ENCODE measurements at places on chromosomes 11 and 22.

DNA sequence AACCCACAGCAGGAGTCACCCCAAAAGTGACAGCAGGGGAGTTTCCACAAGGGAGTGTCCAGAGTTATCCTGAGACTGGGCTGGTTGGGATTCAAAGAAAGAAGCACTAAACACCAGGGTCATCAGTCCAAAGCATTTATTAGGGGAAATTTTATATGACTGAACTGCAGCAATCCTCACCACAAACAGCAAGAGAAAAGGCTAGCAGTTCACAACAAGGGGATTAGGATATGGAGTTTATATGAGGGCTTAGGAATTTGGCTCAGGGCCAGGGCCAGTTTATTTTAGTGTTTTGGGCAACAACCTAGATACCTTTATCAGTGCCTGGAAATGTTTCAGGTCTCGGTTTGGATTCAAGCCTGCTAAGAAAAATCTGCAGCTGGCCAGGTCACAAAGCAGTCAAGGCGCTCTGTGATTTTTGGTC, 4.6 kb upstream of the TMEM126A start:
- no peak for DNase-seq

DNA sequence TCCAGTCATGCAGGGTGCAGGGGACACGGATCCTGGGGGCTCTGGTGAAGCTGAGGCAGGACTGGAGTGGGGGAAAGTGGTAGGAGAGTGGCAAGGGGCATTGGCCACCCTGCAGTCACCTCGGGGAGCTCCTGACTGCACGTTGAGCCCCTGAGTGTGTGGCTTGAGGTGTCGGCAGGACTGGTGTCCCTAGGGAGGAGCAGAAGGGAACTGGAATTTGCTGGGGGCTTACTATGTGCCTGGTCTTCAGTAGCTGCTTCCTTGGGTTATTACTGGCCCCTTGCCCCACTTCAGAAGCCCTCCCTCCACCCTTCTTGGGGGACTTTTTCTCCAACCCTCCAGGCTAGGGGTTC, 31.5 kb downstream of the IFT27 start:
- no peak for DNase-seq

- no peak for DNase-seq
These were observed 5.8 kb upstream of the OR5B2 start for GRCh38 chr11:58433638-58434203.

- DNase-seq: no peak
These were observed 5.9 kb downstream of the YWHAH start for GRCh38 chr22:31950226-31950625.

DNA sequence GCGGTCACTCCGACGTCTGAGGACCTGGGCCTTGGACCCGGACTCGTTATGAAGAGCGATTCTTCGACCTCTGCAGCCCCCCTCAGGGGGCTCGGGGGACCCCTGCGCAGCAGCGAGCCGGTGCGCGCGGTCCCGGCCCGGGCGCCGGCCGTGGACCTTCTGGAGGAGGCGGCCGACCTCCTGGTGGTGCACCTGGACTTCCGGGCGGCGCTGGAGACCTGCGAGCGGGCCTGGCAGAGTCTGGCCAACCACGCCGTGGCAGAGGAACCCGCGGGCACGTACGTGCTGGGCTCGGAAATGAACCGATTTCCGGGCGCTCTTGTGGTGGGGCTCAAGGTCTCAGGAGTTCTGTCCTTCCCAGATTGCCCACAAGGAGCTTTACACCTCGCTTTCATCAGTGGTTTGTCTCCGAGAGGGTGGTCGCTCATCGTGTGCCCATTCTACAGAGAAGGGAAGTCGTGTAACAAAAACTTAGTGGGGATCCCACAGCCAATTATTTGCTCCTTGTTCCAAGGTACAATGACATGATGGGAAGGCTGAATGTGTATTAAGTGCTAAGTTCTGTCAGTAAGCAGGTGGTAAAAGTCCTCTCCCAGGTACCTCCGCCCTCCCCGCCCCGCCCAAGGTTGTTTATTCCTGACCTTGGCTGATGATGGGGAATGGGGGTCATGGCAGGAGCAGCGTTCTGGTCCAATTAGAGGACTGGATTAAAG, 695 bp downstream of the PEX26 start:
- DNase-seq: peak; percentile 16

DNA sequence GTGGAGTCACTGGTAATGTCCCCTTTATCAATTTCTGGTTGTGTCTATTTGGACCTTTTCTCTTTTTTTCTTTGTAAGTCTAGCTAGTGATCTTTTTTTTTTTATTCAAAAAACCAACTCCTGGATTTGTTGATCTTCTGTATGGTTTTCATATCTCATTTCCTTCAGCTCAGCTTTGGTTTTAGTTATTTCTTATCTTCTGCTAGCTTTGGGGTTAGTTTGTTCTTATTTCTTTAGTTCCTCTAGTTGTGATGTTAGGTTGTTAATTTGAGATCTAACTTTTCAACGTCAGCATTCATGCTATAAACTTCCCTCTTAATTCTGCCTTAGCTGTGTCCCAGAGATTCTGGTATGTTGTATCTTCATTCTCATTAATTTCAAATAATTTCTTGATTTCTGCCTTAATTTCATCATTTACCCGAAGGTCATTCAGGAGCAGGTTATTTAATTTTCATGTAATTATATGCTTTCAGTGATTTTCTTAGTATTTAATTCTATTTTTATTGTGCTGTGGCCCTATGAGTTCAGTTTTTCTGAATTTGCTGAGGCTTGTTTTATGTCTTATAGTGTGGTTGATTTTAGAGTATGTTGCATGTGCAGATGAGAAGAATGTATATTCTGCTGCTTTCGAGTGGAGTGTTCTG, 29.0 kb downstream of the PI4KA start:
- DNase-seq: no peak

- DNase-seq: no peak
These were observed 9.6 kb upstream of the EMID1 start for GRCh38 chr22:29195964-29196666.

GRCh38 chr22:30869667-30870395, 98.7 kb downstream of the MORC2 start:
- no peak for DNase-seq

DNA sequence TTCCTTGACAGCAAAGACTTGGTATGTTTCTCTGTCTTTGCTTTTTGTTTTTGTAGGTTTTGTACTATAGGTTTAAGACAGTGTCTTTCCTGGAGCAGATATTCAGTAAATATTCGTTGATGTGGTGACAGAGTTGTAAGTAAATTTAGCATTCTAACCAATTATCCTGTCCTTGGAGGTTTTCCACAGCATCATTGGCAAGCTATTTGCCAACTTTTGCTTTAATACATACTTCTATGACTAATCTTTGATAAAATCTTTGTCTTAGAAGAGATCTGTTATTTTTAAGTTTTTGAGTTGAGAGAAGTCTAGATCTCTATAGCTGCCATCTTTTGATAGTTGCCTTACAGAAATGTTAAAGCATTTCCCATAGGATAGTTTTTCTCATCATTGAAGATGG, 3.8 kb downstream of the USP47 start:
- no peak for DNase-seq

- DNase-seq: no peak
These were observed 850.3 kb downstream of the OPCML start for GRCh38 chr11:132681971-132682370.

DNA sequence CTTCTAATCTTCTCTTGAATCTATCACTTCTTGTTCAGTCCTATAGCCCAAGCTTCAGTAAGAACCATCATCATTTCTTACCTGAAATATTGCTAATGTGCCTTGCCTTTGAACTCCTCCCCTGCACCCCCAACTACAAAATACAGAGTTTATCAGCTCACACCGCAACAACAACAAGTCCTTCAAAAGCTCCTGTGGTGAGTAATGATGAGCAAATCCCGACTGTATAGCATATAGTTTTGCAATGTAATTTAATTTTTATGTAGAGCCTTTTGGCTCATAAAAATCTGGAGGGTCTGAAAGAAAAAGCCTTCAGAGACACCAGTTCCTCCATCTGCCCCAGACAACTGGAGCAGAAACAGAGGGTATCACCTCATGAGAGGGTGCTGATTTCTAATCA, 124.7 kb downstream of the ARHGAP32 start:
- DNase-seq: no peak

DNA sequence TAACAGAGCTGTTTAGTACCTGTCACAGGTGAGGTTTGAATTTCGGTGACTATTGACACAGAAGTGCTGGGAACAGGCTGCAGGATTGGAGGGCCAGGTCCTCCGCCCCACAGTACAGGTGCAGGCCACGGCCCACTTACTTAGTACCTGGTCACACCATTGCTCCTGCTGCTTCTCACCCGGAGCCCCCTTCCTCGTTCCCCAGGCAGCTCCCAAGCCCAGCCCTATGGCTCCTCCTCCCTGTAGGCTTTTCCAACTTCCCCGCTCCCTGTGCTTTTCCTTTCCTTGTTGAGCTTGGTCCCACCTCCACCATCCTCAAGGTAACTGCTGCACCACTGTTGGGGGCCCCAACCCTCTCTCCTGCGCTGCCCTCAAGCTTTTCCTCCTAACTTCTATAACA, 27.9 kb upstream of the ANO1 start:
- DNase-seq: no peak

GRCh38 chr11:105827906-105828305, 194.1 kb downstream of the MSANTD4 start:
- no peak for DNase-seq

GRCh38 chr11:27290261-27291050, 72.6 kb downstream of the CCDC34 start:
- DNase-seq: no peak

DNA sequence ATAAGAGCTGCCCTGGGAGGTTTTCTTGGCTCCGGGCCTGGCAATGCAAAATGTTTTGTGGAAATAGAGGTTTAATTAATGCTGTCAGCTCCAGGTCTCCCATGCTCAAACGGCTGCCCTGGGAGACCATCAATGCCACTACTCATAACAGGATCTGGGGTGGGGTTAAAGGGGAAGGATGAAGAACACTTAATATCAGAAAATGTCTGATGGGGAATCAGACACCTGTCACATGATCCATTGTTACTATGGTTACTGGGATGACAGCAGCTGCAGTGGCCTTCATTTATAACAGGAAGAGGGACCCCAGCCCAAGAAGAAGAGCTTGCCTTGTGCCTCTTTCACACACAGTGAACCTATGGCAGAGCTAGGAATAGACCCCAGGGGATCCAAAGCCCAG, 2.2 kb upstream of the SYT13 start:
- DNase-seq: no peak

DNA sequence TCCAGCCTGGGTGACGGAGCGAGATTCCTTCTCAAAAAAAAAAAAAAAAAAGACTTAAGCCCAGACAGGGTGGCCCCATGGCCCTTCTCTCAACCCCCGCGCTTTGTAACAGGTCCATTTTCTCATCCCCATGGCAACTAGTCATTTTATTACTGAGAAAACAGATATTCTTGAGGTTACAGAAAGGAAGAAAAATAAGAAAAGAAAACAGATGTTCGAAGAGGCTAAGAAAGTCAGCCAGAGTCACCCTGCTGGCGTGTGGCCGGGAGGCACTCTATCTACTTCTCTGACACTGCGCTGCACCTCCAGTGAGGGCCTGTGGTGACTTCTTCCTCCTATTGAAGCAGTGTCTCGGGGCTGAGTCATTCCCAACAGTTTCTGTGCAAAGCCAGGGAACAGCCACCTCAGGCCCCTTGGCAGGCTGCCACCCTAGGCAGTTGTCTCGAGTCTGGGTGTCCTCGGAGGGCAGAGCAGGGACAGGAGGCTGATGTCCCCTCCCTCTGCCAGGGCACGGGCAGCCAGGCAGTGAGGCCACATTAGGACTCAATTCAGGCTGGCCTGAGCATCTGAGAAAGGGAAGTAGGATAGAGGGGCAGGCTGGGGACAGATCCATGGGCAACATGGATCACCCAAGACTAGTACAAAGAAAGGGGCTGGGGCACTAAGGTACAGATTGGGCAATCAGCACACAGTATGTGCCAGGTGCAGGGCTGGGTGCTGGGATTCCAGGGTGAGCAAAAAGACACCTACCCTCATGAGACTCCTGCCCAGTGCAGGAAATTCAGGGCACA, 16.4 kb upstream of the SYVN1 start:
- DNase-seq: peak; percentile 16

DNA sequence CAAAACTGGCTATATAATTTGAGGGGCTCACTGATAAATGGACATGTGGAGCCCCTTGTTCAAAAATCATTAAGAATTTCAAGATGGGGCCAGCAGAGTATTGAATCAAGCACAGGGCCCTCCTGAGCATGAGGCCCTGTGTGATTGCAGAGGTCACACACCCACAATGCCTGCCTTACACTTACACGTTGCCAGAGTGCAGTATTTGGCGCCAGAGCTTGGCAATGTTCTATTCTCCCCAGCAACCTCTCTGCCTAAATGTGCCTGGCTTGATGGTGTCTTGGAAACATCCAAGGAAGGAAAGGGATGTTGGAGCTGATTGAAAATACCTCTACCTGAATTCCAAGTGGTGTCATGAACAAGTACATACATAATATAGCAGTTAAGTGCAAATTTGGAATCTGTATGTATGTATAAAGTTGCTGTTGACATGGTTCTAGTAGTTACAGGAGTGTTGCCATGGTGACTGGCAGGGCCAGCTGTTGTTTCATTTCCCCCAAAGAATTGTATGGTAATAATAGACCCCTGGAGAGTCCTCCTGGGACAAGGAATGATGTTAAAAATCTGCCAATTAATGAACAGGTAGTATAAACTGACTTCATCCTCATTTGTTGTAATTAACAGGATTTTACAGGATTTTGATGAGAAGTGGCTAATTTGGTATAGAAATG, 205.7 kb upstream of the NAV2 start:
- DNase-seq: no peak

DNA sequence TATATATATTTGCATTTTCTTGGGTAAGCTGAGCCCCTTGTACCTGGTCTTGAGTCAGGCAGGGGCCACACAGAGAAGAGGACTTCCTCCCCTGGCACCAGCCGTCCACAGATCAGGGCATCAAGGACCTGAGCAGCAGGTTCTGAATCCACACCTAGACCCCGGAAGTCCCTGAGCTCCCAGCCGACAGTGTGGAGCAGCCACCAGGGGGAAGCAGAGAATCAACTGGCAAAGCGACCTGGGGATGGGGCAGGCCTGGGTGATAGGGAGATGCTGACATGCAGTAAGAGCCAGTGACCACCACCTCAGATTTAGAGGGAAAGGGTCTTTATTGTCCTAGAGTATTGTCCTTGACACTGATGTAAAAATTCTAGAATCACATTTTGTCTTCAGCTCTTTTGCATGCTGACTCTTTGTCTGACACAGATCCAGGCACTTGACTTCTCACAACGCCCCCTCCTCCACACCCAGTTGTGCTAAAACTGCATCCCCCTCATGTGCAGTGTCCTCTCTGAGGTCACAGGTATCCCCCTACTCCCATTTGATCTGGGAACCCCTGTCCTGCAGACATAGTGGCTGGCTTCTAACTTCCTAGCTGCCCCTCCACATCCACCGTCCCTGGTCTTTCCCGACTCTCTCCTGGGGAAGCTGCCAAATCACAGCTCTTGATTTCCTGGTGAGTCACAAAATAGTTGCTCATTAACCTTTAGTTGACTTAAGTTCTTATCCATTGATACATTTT, 109.3 kb downstream of the GGTLC2 start:
- peak; percentile 86 for DNase-seq

DNA sequence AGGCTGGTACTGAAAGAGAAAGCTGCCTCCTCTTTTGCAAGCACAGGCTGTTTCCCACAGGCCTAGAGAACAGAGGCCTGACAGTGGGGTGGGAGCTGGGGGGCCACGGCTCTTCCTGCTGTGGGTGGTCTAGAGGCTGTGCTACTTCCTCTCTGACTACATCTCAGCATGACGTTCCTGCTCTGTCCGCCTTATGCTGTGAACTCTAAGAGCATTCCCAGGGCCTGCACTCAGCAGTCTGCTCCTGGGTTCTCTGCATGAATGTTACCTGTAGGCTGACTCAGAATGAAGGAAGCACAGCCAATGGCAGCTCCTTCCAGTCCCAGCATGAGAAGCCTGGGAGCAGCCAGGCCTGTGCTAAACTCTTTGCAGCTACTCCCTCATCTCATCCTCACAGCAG, 534.3 kb downstream of the NTM start:
- no peak for DNase-seq
